ENCODE measurements at places on chromosomes 7 and 10.

DNA sequence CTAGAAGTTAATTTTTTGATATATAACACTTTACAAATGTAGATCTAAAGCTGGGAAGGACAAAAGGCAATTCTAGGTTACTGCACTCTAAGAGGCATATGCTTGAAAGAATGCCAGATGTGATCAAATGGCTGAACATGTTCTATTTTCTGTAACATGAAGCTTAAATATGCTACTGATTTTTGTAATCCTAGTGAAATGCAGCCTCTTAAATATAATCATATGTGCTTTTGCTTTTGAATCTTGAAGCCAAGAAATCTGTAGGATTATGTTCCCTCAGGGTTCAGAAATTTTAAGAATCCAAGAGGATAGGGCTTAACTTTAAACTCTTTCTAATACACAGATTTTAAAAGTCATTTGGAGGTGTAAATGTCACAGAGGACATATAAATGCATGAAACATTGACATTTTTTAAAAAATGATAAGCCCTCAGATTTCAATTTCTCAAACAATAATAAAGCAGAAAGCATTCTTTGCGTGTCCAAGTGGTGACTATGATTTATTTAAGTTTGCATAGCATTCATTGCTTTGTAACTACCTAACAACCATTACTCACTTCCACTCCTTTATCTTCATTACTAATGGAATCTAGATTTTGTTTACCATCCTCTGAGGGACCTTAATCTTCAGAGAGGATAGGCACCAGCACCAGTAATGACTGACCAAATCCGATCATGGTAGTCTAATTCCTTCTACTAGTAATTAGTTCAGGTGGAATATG, 170.4 kb downstream of the MAGI2 start:
- peak; percentile 40 for DNase-seq

- no peak for DNase-seq
Measured at GRCh38 chr10:14022954-14023672, 307.6 kb downstream of the FRMD4A start.

DNA sequence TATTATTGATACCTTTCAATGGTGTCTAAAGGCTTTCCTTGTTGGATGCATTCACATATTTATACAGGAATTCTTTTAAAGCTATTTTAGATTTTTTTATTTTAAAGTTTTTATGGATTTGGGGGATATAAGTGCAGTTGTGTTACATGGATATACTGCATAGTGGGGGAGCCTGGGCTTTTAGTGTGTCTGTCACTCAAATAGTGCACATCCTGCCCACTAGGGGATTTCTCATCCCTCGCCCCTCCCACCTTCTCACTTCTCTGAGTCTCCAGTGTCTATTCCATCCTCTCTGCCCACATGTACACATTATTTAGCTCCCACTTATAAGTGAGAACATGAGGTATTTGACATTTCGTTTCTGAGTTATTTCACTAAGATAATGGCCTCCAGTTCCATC, 154.0 kb upstream of the MKI67 start:
- no peak for DNase-seq

DNA sequence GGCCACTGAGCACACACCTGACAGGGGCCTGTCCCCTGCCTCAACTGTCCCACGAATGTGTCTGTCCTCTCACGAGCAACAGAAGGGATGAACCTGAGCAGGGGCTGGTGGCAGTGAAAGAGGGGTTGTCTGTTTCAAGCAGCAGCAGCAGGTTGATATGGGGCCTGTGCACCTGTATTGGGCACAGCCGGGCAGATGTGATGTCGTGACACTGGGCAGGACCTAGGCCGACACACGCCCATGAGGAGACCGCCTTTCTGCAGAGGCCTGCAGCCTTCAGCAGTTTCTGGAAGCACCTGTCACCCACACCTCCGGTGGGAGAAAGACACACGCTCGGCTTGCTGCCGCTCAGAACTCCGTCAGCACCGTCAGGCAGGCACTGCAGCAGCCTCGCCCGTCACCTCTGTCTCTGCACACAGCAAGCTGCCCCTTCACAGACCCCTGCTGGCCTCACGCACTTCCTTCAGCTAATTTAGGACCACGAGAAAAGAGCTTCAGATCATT, 48.5 kb downstream of the AMZ1 start:
- DNase-seq: no peak

GRCh38 chr7:97021747-97022490, 2.7 kb downstream of the DLX5 start:
- DNase-seq: no peak

DNA sequence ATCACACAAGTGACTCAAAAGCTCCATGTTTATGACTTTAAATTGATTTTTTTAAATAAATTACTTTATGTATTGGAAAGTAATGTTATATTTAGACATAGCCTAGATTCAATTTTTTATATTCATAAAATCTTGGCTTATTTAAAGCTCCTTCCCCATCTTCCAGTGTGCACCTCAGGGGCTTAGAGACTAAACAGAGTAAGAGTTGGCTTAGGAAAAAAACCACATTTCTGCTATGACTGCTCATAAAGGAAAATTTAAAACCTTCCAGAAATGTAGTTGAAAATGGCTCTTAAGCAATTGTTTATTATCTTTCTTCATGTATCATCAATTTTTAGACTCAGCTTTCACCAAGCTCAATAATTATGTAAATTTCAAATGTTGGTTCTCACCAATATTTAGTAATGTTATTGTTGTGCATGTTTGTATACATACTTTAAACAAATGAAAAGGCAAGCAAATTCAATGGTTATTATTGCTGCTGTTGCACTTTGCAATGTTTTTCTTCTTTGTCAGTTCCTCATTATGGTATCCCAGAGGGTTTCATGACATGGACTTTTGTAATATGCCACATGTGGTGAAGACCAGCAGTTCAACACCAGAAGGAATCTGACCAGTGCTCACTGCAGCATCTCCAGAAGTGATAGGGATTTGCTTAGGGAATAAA, 700.1 kb upstream of the ANKRD30A start:
- no peak for DNase-seq

- DNase-seq: no peak
Measured at GRCh38 chr7:76236224-76236623, 34.5 kb downstream of the SRRM3 start.
